Spinal cord (tissue), 10 donors: ENCODE measurements at places on chromosomes 5 and 9. TPM values are rescaled to one million over a fixed set of nuclear protein-coding genes. Genes with fewer than 3 reads are reported as not detected.

- no peak for DNase-seq
Observed at GRCh38 chr5:95617057-95617456, 2.8 kb upstream of the GPR150 start.

DNA sequence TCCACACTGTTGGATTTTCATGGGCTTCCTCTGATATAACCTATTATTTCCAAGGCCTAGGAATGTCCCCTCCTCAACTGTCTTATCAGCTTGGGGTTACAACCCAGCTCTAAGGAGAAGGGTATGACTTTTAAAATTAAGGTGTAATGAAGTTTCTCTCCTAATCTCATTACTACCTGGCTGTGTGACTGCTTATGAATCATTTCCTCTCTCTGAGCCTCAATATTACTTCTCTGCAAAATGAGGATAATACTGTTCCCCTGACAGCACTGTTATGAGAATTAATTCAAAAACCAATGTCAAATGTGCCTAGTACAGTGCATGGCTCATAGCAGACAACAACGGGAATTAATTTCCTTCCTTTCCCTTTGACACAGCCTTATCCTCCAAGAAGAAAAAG, 118.9 kb downstream of the NR6A1 start:
- no peak for DNase-seq

GRCh38 chr5:40261984-40262383, 417.7 kb upstream of the PTGER4 start:
- no peak for DNase-seq

GRCh38 chr9:4680750-4681149, 1.4 kb downstream of the CDC37L1 start:
- DNase-seq, result no peak

DNA sequence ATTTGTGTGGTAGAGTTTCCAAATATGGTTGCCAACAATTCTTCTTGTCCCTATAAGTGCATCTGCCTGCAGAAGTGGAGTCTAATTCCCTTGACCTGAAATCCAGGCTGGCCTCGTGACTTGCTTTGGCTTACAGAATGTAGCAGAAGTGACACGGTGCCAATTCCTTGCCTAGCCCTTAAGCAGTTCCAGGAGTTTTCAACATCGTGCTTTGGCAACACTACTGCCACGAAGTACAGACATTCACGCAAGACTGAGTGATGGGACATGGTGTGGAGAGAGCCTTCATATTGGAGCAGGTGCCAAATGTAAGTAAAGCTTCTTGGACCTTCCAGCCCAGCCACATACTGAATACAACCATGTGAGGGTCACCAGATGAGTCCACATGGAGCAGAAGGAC, 92.9 kb upstream of the NEK6 start:
- DNase-seq, result no peak

GRCh38 chr9:109418827-109419226, 79.3 kb downstream of the PTPN3 start:
- no peak for DNase-seq

The PCDHGA9 gene
- 10.9 TPM for total RNA-seq
